Activated CD4-positive, alpha-beta T cell treated with anti-CD3 and anti-CD28 coated beads, Interleukin-2, amount 10 ng/mL, durations not matched to agents 7 days and 5 days (primary cell): ENCODE measurements at places on chromosomes 6 and 20. TPM values are rescaled to one million over a fixed set of nuclear protein-coding genes. Genes with fewer than 3 reads are reported as not detected.

Gene PTCRA
- total RNA-seq: not detected

Gene TDP2
- 47.1 TPM for total RNA-seq

Gene SEMG1
- not detected for total RNA-seq

Gene PRKN
- total RNA-seq: 0.94 TPM

Gene CBLN4
- total RNA-seq: not detected

Gene DDO
- total RNA-seq: not detected

DNA sequence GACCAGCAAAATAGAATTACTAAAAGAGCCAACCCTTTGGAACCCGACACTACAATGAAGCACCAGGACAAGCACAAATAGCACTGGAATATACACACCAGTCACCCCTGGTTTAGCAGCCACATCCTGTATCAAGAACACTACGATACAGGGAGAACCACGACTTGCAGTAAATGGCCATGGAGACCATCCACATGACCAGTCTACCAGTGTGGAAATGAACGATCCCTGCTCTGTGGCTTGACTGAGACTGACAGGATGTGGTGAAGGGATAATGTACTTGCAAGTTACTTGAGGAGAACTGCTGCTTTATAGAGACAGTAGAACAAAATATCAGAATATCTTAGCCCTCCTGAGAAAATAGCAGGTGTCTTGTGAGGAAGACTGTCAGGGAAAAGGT, 169.6 kb downstream of the COL9A1 start:
- DNase-seq: no peak
- no peak overlapping the region for H3K4me3 ChIP-seq
- H3K36me3 ChIP-seq: no peaks in the 10 kb centered on the region
- H3K27ac ChIP-seq: no peak overlapping the region
- peaks cover 5% of the 10 kb centered on the region for H3K27me3 ChIP-seq

DNA sequence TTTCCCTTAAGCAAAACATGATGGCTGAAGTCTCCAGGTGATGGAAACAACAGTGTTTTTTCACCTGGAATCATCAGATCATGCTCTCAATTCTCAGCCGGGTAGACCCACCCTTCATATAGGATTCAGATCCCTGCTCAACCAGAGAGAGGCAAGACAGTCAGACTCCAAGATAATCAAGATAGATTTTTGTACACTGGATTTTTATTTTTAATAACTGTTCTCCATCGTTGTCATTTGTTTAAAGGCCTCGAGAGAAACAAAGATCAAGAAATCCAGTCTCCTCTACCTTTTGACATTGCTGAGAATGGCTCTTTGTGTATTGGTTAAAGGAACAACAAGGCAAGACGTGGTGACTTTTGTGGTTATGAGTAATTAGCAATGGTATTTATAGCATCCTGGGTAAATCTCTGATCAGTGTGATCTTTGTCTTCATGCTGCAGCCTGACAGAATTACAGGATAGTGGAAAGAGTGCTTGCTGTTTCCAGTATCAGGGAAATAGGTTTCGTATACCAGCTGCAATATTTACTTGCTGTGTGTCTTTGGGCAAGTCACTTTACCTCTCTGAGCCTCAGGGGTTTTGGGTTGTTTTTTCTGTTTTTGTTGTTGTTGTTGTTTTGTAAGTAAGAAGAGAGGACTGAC, 29.9 kb downstream of the ID4 start:
- no peak overlapping the region for H3K4me3 ChIP-seq
- H3K27me3 ChIP-seq: no peaks in the 10 kb centered on the region
- no peak for DNase-seq
- H3K4me1 ChIP-seq: no peaks in the 10 kb centered on the region
- H3K36me3 ChIP-seq: no peaks in the 10 kb centered on the region
- H3K27ac ChIP-seq: no peak overlapping the region

DNA sequence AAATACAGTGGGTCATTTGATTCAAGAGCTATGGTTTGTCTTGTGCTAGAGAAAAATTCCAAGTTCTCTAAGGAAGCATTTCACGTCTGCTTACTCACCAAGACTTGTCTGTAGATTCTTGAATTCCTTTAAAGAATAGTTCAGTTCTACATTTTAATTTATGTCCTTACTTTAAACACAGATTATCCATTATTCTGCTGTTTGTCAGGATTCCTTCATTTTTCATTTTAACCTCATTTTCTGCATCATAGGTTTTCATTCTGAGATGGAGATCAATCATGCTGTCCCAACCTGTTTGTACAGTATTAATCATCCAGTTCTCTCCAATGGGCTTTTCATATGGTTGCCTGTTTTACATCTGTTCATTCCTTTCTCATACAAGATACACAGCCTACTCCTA, 24.5 kb upstream of the POPDC3 start:
- DNase-seq: no peak
- no peaks in the 10 kb centered on the region for H3K4me1 ChIP-seq
- no peak overlapping the region for H3K4me3 ChIP-seq
- peaks cover 14% of the 10 kb centered on the region for H3K27me3 ChIP-seq
- H3K36me3 ChIP-seq: no peaks in the 10 kb centered on the region

GRCh38 chr6:170130201-170130621, 160.7 kb downstream of the DLL1 start:
- no peak overlapping the region for H3K4me3 ChIP-seq
- no peak for DNase-seq
- no peaks in the 10 kb centered on the region for H3K27me3 ChIP-seq
- no peaks in the 10 kb centered on the region for H3K4me1 ChIP-seq

DNA sequence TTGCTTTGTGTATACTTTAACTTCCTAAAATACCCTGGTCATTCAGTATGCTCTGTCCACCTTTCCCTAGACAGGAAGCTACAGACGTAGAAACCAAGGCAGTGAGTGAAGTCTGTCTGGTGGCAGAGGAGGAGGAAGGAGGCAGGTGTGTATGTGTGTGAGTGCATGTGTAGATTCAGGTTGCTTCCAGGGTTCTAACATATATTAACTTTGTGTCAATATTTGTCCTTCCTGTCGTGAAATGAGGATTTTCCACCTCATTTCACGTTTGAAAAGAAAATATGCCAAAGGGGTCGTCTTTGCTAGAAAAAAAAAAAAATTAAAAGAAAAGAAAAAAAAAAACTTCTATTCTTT, 411.5 kb downstream of the PKHD1 start:
- H3K27ac ChIP-seq: no peak overlapping the region
- no peaks in the 10 kb centered on the region for H3K27me3 ChIP-seq
- H3K36me3 ChIP-seq: no peaks in the 10 kb centered on the region
- no peak for DNase-seq
- H3K4me3 ChIP-seq: no peak overlapping the region

DNA sequence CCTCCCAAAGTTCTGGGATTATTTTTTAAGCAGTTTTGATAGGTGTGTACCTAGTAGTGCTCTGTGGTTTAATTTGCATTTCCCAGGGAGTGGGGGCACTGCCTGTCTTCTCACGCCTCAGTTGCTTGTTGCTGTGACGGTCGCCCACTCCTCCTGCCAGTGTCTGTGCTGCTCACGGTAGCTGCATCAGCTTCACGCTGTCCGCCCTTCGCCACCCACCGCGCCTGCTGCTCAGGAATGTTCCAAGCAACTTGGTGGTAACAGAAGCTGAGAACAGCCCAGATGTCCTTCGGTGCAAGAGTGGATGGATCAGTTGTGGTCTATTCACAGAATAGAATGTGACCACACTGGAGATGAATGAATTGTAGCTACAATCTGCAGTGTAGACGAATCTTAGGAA, 22.9 kb downstream of the DNAJC5 start:
- no peak overlapping the region for H3K4me3 ChIP-seq
- peak overlapping the region; percentile 13 for H3K27ac ChIP-seq
- peaks cover 8% of the 10 kb centered on the region for H3K4me1 ChIP-seq
- DNase-seq: no peak
- no peaks in the 10 kb centered on the region for H3K27me3 ChIP-seq

GRCh38 chr6:2450546-2450945, 205.1 kb upstream of the GMDS start:
- no peak for DNase-seq
- H3K27ac ChIP-seq: no peak overlapping the region
- peaks cover 11% of the 10 kb centered on the region for H3K27me3 ChIP-seq
- H3K36me3 ChIP-seq: no peaks in the 10 kb centered on the region
- peaks cover 6% of the 10 kb centered on the region for H3K4me1 ChIP-seq

DNA sequence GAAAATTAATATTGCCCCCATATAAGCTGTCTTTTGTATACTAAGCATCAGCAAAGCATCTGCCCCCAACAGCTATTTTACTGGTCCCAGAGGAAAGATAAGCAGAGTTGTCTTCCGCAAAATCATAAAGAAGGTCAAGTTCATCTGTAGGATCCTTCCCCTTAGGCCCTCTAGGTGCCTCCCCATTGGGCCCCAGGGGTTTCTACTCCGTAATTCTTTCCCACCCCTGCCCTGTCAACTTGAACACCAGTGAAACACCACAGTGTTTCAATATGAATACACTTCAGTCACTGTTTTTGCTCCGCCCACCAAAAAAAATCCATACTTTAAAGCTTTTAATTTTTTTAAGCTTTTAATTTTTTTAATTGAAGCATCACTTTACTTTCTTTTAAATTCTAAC, 159.2 kb downstream of the ATXN1 start:
- DNase-seq: no peak
- no peak overlapping the region for H3K27ac ChIP-seq
- H3K36me3 ChIP-seq: peaks cover 18% of the 10 kb centered on the region
- H3K4me1 ChIP-seq: peaks cover 27% of the 10 kb centered on the region

GRCh38 chr6:16667509-16667908, 93.8 kb downstream of the ATXN1 start:
- DNase-seq: no peak
- H3K36me3 ChIP-seq: peaks cover 40% of the 10 kb centered on the region
- H3K27me3 ChIP-seq: no peaks in the 10 kb centered on the region
- no peak overlapping the region for H3K4me3 ChIP-seq
- no peak overlapping the region for H3K27ac ChIP-seq
- peaks cover 41% of the 10 kb centered on the region for H3K4me1 ChIP-seq

DNA sequence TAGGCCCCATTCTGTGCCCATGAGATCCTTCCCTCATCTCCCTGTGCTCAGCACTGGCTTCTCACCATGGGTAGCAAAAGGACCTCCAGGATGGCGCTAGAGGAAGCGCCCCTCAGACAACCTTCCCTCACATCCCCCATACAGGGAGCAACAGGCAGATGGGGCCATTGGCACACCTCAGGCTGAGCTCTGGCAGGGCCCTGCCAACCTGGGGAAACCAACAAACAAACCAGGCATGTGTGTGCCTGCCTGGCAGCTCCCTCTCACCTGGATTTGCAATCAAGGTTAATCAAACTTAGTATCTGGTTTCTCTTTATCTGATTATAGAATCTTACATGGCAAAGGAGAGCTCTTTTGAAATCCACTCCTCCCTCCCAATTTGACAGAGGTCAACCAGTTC, 134.9 kb downstream of the SLC23A2 start:
- H3K4me3 ChIP-seq: no peak overlapping the region
- peaks cover 24% of the 10 kb centered on the region for H3K4me1 ChIP-seq
- DNase-seq: no peak
- no peaks in the 10 kb centered on the region for H3K27me3 ChIP-seq
- H3K36me3 ChIP-seq: peaks cover 19% of the 10 kb centered on the region

- no peak overlapping the region for H3K27ac ChIP-seq
- H3K4me1 ChIP-seq: no peaks in the 10 kb centered on the region
- no peaks in the 10 kb centered on the region for H3K36me3 ChIP-seq
- H3K4me3 ChIP-seq: no peak overlapping the region
- H3K27me3 ChIP-seq: no peaks in the 10 kb centered on the region
These were observed 400.8 kb downstream of the CDH26 start for GRCh38 chr20:60359010-60359409.
